ENCODE measurements at places on chromosomes 7 and 10. TPM values are rescaled to one million over a fixed set of nuclear protein-coding genes. Genes with fewer than 3 reads are reported as not detected.

The PROSER2 gene
- not detected for total RNA-seq

The DENND11 gene
- 9.5 TPM for total RNA-seq

- DNase-seq = no peak
- H3K4me3 ChIP-seq = no peak overlapping the region
- peaks cover 2% of the 10 kb centered on the region for H3K27me3 ChIP-seq
- no peak overlapping the region for H3K27ac ChIP-seq
- peaks cover 20% of the 10 kb centered on the region for H3K4me1 ChIP-seq
Measured at GRCh38 chr10:5585517-5586206, 60.9 kb downstream of the CALML3 start.

- no peak overlapping the region for H3K27ac ChIP-seq
- H3K36me3 ChIP-seq = peaks cover 5% of the 10 kb centered on the region
- H3K4me1 ChIP-seq = peaks cover 25% of the 10 kb centered on the region
- no peak overlapping the region for H3K4me3 ChIP-seq
- no peak for DNase-seq
- peaks cover 11% of the 10 kb centered on the region for H3K27me3 ChIP-seq
Measured at GRCh38 chr7:30652698-30653641, 29.3 kb downstream of the CRHR2 start.

The CYP2C19 gene
- total RNA-seq = not detected

DNA sequence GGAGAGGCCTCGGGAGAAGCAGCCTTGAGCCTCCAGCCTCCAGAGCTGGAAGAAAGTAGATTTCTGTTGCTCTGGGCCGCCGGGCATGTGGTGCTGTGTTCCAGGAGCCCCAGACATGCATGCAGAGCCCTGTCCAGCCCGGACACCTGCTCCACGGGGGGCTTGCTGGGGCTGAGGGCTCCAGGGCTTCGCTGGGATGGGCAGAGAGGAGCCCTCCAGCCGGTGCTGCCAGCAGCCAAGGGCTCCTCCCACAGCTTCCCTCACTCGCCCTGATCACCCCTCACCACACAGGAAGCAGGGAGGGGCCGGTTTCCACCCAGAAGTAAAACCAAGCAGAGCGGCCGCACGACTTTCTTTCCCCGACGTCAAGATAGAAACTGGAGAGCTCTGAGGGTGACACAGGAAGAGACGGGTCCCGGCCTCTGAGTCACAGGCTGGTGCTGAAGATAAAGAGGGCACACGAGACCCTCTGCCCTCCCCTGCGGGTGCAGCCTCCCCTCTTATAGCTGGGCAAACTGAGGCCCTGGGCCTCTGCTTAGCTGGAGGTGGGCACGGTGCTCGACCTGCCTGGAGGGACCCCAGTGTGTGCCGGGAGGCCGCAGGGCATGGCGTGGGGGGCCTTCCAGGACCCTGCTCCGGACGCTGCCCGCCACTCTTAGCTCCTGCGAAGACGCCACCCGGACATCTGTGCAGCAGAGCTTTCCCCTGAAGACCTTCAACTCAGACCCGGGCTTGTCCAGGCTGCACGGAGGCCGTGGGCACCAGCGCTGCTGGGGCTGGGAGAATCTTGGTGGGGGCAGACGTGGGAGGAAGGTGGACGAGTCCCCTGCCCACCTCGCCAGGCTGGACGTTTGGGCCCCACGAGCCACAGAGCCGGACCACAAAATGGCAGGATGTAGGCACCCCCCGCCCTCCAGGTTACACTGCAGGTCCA lies 31.1 kb downstream of the ADAP1 start:
- H3K36me3 ChIP-seq = no peaks in the 10 kb centered on the region
- H3K27ac ChIP-seq = no peak overlapping the region
- peaks cover 3% of the 10 kb centered on the region for H3K4me1 ChIP-seq
- no peak overlapping the region for H3K4me3 ChIP-seq
- DNase-seq = peak; percentile 18
- H3K27me3 ChIP-seq = peaks cover 4% of the 10 kb centered on the region

GRCh38 chr7:44537442-44537841 lies 3.7 kb downstream of the NPC1L1 start:
- H3K4me1 ChIP-seq = peaks cover 1% of the 10 kb centered on the region
- peaks cover 14% of the 10 kb centered on the region for H3K27me3 ChIP-seq
- no peak overlapping the region for H3K27ac ChIP-seq
- H3K36me3 ChIP-seq = no peaks in the 10 kb centered on the region
- DNase-seq = no peak
- no peak overlapping the region for H3K4me3 ChIP-seq

DNA sequence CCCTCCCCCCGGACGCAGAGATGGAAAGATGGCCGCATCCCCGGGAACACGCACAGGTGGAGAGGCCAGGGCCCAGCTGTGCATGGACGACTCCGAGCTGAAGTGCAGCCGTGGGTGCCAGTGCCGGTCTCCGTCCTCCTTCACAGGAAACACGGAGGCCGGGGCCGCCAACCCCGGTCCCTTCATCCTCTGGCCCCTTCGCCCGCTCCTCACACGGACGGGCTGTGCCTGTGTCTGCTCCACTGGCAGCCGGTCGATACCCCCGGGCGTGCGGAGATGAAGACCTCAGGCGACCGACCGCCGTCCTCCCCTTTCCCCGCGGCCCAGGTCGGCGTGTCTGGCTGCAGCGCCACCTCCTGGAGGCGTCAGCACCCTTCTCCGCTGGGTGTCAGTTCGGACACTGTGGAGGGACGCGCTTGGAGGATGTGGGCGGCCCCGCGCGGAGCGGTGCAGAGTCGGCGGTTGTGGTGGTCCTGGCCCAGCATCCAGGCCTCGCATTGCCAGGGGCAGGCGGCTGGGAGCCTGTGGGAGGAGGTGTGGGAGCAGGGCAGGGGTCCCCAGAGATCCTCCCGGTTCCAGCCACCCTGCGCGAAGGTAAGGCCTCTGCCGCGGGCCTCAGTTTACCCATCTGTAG lies 9.9 kb downstream of the ZNF511 start:
- H3K4me3 ChIP-seq = peak overlapping the region; percentile 38
- peaks cover 5% of the 10 kb centered on the region for H3K4me1 ChIP-seq
- peaks cover 7% of the 10 kb centered on the region for H3K27me3 ChIP-seq
- H3K27ac ChIP-seq = peak overlapping the region; percentile 62
- H3K36me3 ChIP-seq = peaks cover 10% of the 10 kb centered on the region
- peak; percentile 95 for DNase-seq

GRCh38 chr10:18423058-18423637 lies 228.2 kb downstream of the NSUN6 start:
- H3K4me3 ChIP-seq = no peak overlapping the region
- no peak for DNase-seq
- H3K36me3 ChIP-seq = no peaks in the 10 kb centered on the region
- H3K27ac ChIP-seq = no peak overlapping the region
- no peaks in the 10 kb centered on the region for H3K4me1 ChIP-seq
- H3K27me3 ChIP-seq = no peaks in the 10 kb centered on the region

- no peak for DNase-seq
- no peak overlapping the region for H3K4me3 ChIP-seq
- peaks cover 22% of the 10 kb centered on the region for H3K4me1 ChIP-seq
- peaks cover 18% of the 10 kb centered on the region for H3K36me3 ChIP-seq
- peaks cover 4% of the 10 kb centered on the region for H3K27me3 ChIP-seq
- no peak overlapping the region for H3K27ac ChIP-seq
Measured at GRCh38 chr10:33248638-33249037, 85.8 kb downstream of the NRP1 start.

- H3K27ac ChIP-seq = peak overlapping the region; percentile 57
- no peaks in the 10 kb centered on the region for H3K27me3 ChIP-seq
- no peaks in the 10 kb centered on the region for H3K36me3 ChIP-seq
- DNase-seq = peak; percentile 31
- H3K4me1 ChIP-seq = peaks cover 22% of the 10 kb centered on the region
Measured at GRCh38 chr10:11177926-11178471, 160.3 kb downstream of the CELF2 start.

The BTBD16 gene
- total RNA-seq = 0.98 TPM

- no peaks in the 10 kb centered on the region for H3K27me3 ChIP-seq
- no peak for DNase-seq
- no peaks in the 10 kb centered on the region for H3K4me1 ChIP-seq
- H3K4me3 ChIP-seq = no peak overlapping the region
- H3K27ac ChIP-seq = peak overlapping the region; percentile 7
- H3K36me3 ChIP-seq = peaks cover 5% of the 10 kb centered on the region
Measured at GRCh38 chr10:118800920-118801319, 46.1 kb upstream of the CACUL1 start.

- DNase-seq = no peak
- H3K27ac ChIP-seq = no peak overlapping the region
- H3K4me1 ChIP-seq = peaks cover 11% of the 10 kb centered on the region
- H3K27me3 ChIP-seq = no peaks in the 10 kb centered on the region
- H3K4me3 ChIP-seq = no peak overlapping the region
Measured at GRCh38 chr7:159237022-159237653, 92.5 kb upstream of the VIPR2 start.

DNA sequence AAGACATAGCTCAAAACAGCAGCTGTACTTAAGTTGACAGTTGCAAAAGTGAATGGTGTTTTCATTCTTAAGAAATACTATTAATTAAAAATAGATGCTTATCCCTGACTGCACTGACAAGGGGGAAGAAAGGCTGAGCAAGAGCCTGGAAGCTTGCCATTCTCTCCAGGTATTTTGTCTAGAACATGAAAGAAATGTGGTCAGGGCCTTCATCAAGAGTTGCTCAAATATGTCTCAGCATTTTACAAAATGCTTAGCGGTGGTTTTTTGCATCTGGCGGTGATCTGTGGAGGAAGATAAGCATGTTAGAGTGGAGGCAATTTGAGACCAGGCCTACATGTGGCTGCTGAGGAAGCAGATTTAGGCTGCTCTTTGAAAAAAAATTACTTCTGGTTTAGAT lies 46.4 kb upstream of the CC2D2B start:
- H3K27ac ChIP-seq = no peak overlapping the region
- H3K36me3 ChIP-seq = no peaks in the 10 kb centered on the region
- no peak for DNase-seq
- peaks cover 8% of the 10 kb centered on the region for H3K4me1 ChIP-seq
- H3K4me3 ChIP-seq = no peak overlapping the region

The OR9A4 gene
- not detected for total RNA-seq

All from glutamatergic neuron (in vitro differentiated cells).